ENCODE measurements at places on chromosomes 12 and 14.

DNA sequence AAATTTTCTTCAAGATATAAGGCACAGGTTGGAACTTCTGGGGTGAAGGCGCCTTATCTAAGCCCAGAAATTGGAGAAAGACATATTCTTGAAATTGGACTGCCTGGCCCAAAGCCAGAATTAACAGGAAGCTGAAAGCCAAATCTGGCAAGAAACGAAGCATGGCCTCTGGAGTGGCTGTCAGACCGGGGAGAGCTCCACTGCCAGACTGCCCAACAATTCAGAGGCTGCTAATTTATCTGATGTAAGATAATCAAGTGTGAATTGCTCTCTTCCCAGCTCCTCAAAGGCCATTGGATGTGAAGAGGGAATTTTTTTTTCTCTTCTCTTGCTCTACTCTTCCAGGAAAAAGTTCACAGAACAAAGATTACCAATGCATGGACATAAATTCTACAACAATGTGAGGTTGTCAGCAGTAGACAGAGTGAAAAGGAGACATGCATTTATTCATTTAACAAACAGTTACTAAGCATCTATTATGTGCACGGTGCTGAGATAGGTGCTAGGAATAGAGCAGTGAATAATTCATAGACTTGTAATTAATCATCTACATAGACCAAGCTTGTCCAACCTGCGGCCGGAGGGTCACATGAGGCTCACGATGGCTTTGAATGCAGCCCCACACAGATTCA, at the start of gene GDF3:
Gene GDF3, minus strand, starts transcription at position 210 of the 632 bp plus-strand sequence. Its CDS starts 47 bp downstream, at position 163.
- no peak for DNase-seq

GRCh38 chr12:94269316-94269999, 121.1 kb downstream of the PLXNC1 start:
- no peak for DNase-seq

DNA sequence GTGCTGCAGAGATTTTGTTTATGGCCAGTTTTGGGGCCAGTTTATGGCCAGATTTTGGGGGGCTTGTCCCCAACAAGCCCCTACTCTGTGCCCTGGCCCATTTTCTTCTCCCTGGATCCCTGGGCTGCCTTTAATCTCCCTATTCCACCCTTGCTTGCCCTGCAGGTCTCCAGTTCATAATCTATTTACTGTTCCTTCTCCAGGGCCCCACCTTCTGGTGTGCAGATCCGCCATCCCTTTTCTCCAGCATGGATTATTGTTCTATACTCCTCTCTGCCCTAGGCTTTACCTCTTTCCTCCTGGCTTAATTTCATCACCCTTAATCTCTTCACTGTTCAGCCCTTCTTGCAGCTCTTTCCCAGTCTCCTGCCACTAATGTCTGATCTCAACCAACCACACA, 26.0 kb upstream of the NUDT4 start:
- no peak for DNase-seq

DNA sequence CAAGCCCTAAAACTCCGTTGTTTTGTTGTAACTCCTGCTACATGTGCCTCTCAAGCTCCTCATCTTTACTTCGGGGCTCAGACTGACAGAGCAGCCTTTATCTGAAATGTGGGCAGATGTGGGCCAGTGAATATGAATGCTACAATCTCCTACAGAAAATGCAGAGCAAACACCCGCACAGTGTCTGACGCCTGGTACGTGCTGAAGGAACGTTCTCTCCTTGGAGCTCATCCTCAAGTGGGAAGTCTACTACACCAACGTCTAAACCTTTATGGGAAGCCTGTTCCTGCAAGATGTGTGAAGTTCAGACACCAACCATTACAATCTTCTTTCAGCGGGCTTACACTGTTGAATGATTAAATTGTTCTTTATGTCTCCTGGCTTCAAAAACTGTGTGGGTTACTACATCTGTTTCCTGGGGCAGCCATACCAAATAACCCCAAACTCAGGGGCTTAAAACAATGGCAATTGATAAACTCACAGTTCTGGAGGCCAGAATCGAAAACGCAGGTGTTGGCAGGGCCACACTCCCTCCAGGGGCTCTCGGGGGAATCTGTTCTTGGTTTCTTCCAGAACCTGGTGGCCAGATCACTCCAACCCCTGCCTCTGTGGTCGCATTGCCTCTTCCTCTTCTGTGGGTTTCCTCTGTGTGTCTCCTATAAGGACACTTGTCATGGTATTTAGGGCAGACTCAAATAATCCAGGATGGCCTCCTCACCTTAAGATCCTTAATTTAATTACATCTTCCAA, 179.7 kb upstream of the PLXNC1 start:
- no peak for DNase-seq

- DNase-seq: no peak
These were observed 50.2 kb upstream of the CCND2 start for GRCh38 chr12:4223273-4223845.

- no peak for DNase-seq
These were observed 64.9 kb upstream of the PCED1B start for GRCh38 chr12:47014474-47014873.

GRCh38 chr12:122385171-122386016, 37.1 kb downstream of the CLIP1 start:
- no peak for DNase-seq

DNA sequence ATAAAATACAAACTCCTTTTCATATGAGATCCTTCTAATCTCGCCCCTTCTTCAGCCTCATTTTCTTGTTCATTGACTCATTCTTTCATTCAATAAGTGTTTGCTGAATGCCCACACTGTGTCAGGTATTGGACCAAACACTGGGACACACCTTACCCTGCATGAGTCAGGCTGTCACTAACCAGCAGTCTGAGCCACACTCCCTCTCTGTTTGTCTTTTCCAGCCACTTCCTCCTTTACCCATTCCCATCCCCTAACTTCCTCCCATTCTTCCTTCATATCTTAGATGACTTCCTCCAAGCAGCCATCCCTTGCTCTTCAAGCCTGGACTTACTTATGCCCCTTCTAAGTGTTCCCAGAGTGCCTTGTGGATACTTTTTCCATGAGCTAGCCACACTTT, 27.0 kb upstream of the HIF1A start:
- no peak for DNase-seq

DNA sequence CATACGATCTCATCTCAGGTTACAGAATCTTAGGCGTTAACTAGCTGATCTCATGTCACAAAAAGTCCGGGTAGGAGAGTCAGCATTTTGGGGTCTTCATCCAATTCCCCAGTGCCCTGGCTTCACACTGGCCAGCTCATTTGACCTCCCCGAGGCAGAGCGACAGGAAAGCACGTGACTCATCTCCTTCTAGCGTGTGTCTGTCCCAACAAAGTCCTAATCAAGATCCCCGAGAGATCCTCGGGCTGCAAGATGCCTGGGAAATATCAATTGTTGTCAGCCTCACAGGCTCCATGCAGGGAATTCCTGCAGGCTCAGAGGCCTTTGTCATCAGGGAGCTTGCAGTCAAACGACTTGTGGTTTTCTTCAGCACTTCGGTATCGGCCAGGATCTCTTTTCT, 57.5 kb downstream of the ZNF664 start:
- no peak for DNase-seq

GRCh38 chr12:5459051-5459782, 27.3 kb downstream of the NTF3 start:
- no peak for DNase-seq

GRCh38 chr14:53714495-53715192, 242.0 kb downstream of the BMP4 start:
- DNase-seq: no peak

DNA sequence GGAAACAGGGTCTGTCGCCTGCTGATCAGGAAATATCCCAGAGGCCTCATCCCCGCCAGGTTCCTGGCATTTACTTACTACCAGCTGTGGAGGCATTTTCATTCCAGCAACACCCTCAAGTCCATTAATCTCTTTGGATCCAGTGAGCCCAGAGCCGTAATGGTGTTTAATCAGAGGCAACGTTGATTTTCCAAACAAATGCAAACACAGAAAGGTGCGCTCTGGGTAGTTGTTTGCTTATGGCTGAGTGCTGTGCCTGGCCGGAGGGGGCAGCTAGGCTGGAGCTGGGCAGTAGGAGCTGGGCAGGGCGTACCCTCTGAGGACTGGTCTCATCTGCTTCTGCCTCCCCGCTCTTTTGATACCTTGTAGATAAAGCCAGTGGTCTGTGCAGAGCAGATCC, 110.6 kb downstream of the ADCK1 start:
- no peak for DNase-seq

GRCh38 chr14:90995785-90996184, 64.7 kb downstream of the RPS6KA5 start:
- DNase-seq: no peak

GRCh38 chr12:28164644-28165275, 25.5 kb upstream of the CCDC91 start:
- DNase-seq: no peak

DNA sequence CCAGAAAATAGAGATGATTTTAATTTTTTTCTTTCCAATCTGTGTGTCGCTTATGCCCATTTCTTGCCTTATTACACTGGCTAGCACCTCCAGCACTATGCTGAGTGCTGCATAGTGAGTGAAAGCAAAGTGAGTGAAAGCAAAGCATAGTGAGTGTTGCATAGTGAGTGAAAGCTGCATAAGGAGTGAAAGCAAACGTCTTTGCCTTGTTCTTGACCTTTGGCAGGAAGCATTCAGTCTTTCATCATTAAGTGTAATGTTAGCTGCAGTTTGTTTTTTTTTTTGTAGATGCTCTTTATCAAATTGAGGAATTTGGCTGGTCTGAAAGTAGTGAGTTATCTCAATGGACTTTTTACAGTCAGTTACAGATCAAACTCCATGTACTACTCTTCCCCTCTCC, 6.9 kb upstream of the CORO1C start:
- no peak for DNase-seq

GRCh38 chr12:1773937-1774655, 46.3 kb upstream of the LRTM2 start:
- no peak for DNase-seq

- no peak for DNase-seq
These were observed 43.9 kb upstream of the TRAF3 start for GRCh38 chr14:102733326-102733725.

- peak; percentile 30 for DNase-seq
These were observed 154.3 kb upstream of the CCND2 start for GRCh38 chr12:4119157-4119761.

- no peak for DNase-seq
These were observed 92.1 kb downstream of the NINJ2 start for GRCh38 chr12:570921-571794.

DNA sequence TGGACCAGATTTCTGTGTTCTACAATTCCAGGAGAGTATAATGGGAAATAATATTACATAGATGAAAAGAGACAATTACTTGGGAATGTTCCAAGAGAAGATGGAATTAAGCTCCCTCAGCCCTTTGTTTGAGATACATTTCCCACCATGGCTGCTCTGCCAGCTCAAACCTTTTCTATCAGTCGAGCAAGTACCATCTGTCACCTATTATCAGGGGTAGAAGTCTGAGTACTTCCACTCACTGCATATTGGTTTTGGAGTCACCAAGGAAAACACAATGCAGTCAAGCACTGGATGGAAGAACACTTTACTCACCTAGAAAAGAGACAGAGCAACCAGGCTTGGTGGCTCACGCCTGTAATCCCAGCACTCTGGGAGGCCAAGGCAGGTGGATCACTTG, 270.4 kb upstream of the FAR2 start:
- DNase-seq: no peak

- no peak for DNase-seq
These were observed 223.4 kb upstream of the AMIGO2 start for GRCh38 chr12:47303207-47303606.

- DNase-seq: no peak
These were observed 27.9 kb downstream of the TMEM30B start for GRCh38 chr14:61253064-61253738.

- no peak for DNase-seq
These were observed 31.9 kb downstream of the USP15 start for GRCh38 chr12:62291864-62292760.

GRCh38 chr12:85489194-85489593, 209.2 kb downstream of the ALX1 start:
- no peak for DNase-seq

DNA sequence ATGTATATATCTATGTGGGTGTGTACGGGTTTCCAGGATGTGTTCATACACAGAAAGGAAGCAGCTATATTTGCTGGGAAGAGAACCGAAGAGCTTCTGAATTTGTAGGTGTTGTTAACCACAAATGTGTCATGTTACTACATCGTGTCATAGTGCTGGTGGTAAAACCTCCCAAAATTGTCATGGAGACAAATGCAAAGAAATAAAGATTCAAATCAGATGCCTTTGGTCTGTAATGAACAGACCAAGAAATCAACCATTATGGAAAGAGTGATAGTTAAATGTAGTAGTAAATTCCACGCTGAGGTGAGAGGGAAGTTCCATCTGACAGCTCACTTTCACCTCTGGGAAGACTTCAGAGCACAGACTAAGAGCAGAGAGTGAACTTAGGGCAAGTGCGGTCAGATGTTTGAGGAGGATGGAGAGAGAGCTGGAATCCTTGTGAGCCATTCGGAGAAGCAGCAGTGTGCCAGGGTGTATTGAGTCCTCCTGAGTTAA, 487.5 kb downstream of the TMEM121 start:
- DNase-seq: no peak

- no peak for DNase-seq
These were observed 84.1 kb upstream of the PLEKHA5 start for GRCh38 chr12:19045426-19045825.

DNA sequence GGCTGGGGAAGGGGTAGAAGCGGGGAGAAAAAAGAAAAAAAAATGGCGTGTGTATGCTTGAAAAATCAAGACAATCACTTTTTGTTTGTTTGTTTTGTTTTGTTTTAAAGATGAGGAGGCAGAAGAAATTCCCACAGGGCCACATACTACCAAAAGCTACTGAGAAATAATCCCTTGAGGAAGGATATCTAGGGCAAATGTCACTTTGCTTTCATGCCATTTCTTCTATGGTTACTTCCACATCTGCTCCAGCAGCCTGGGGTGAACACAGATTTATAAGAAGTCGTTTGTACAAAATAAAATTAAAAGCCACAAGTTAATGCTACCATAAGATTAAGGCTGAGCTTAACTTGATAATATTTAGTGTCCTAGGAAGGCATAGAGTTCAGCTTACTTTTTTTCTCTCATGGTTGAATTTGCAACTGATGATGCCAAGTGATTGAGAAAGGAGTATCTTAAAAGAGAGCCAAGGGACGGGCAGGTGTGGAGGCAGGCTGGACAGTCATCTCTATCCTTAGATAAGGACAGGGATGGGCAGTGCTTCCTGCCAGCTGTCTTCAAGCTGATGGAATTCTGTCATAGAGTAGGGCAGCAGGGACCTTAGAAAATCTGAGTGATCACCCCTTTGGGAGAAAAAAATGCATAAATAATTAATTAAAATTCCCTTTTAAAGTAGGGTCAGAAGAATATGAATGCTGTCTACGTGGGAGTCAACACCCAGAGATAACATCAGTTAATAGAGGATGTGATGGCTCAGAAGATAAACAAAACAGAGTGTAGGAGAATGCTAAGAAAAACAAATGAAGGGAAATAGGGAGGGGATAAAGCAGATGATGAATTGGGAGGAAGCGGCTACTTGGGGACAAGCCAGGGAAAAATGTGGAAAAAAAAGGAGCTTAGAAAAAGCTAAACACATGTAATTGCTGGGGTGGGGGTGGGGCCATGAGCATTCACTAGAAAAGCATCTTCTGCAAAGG, 57.1 kb downstream of the DYRK2 start:
- no peak for DNase-seq

Measured in activated T-helper 1 cell treated with anti-CD3 and anti-CD28 coated beads, Interleukin-2, amount 50 U/mL, for 16 hours (primary cell).